ENCODE measurements at places on chromosomes 1 and 21.

DNA sequence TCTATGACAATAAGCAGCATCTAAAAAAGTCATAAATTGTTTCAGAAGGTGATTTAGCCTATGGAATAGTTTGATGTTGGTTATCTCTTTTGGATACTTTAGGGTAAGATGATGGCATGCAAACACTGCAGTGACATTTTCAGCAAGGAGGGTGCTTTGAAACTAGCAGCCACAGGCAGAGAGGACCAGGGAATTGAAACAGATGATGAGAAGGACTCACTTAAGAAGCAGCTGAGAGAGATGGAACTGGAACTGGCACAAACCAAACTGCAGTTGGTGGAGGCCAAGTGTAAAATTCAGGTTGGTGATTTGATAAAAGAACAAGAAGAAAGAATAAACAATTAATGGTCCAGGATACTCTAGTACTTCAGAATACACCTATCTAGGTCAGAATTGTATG, 11.2 kb upstream of the CACYBP start:
- no peak for DNase-seq

DNA sequence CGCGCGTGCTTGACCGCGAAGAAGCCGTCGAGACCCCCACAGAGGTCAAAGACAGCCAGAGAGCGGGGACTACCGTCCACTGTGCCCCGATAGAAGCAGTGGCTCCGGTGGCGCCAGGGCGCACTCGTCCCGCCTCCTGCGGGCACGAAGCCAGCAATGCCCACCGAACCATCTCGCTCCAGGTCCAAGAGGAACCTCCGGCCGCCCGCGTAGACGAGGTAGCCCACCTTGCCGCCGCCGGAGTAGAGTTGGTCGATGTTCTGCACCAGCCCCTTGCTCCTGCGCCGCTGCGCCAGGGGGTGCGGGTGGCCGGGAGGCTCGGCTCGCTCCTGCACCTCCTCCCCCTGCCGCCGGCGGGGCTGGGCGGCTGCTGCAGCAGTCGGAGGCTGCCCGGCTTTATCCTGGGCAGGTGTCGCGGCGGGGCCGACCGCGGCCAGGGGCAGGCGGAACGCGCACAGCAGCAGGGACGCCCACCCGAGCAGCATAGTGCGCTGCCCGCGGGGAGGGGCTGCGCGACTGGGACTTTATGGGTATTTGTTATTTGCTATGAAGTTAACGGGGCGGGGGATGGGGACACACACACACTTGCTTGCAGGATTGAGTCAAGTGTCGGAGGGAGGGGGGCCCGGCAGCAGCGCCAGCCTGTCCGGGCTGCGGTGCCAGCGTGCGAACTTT, 844 bp downstream of the ADAMTS5 start:
- no peak for DNase-seq

DNA sequence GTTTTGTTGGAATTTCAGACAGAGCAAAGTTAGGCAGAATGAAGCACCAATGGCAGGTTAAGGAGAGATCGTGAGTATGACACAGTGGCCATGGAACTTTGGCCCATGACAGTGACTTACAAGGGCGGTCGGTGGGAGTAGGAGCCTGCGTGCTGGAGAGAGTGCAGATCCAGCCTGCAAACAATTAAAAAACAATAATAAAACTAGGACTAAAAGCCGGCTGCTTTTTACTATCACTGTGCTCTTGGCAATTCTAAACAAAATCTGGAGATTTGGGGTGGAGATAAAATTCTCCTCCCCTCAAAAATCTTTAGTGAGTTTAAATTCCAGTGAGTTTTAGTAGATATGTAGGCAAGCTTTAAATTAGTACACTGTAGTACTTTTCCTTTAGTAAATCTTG, 96.9 kb downstream of the DHRS3 start:
- DNase-seq: peak; percentile 56

DNA sequence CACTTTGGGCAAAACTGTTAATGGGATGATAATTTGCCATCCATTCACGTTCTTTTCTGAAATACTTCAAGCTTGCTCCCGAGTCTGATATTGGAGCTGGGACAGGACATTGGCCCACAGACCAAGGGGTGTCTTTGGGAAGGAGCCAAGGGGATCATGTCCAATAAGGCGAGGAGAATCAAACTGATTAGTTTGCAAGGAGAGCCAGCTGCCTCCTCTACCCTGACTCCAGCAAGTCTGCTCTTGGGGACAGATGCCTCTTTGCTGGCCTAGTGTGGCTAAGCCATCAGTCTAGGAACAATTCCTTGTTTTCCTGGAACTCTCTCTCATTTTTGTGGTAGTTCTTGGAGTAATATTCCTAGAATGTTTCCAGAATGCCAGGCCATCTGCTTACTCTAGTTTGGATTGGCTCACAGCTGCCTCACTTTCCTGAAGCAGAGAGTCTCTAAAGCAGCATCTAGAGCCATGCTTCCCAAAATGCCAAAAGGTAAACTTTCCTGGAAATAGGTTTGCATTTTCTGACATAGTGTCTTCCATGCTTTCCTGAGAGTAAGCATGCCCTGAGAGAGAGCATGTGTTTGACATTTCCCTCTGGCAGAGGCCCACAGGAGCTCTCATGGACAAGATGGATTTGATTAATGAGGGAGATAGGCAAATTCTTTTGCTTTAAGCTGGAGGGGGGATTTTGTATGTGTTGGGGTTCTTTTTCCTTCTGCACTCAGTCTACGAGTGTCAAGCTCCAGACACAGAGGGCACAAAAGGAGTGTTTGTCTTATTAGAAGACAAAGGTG, 145.6 kb downstream of the GDAP2 start:
- DNase-seq: no peak

- no peak for DNase-seq
Observed at GRCh38 chr1:21783679-21784603, 992 bp upstream of the USP48 start.

GRCh38 chr1:161473348-161473747, 31.9 kb upstream of the FCGR2A start:
- DNase-seq: no peak

DNA sequence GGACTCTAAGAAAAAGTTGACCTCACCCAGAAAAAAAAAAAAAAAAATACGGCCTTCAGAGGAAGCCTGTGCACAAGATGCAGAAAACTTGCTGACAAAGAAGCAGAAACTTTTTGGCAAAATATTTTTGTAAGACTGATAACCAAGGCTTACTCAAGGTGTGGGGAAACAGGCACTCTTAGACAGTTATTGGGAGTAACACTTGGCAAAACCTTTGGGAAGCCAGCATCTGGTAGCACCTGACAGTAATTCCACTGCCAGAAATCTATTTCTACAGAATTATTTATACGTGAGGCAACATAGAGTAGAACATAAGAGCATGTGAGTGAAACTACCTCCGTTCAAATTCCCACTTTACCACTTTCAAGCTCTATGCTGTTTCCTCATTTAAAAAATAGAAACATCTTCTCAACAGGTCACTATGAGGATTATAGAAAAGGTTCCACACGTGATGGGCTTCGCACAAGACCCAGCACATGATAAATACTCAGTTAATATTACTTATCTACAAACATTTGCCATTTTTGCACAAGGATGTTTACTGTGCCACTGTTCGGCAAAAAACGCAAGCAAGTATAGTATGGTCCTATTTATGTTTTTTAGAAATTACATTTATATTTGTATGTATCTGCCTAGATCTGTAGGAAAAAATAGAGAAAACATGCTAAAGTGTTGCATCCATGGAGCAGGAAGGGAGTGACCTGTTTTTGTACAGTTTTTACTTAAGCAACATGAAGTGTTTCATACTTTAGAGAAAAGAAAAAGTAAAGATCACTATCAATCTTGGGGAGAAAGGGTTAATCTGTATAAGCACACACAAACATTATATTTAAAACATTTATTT, 22.2 kb downstream of the MRPL39 start:
- no peak for DNase-seq

DNA sequence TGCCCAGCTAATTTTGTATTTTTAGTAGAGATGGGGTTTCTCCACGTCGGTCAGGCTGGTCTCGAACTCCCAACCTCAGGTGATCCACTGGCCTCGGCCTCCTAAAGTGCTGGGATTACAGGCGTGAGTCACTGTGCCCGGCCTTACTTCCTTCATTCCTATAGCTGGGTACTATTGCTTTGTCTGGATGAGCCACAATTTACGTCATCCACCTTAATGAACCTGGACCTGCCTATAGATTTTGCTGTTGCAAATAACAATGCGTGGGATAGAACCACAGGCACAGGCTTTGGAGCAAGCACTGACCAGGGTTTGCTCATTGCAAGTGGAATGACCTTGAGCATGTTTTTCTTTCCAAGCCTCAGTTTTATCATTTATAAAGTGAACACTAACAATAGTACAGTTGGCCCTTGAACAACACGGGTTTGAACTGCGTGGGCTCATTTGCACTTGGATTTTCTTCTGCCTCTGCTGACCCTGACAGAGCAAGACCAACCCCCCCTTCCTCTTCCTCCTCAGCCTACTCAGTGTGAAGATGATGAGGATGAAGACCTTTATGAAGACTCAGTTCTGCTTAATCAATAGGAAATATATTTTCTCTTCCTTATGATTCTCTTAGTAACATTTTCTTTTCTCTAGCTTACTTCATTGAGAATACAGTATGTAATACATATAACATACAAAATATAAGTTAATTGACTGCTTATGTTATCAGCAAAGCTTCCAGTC, 33.3 kb upstream of the BECN2 start:
- no peak for DNase-seq

DNA sequence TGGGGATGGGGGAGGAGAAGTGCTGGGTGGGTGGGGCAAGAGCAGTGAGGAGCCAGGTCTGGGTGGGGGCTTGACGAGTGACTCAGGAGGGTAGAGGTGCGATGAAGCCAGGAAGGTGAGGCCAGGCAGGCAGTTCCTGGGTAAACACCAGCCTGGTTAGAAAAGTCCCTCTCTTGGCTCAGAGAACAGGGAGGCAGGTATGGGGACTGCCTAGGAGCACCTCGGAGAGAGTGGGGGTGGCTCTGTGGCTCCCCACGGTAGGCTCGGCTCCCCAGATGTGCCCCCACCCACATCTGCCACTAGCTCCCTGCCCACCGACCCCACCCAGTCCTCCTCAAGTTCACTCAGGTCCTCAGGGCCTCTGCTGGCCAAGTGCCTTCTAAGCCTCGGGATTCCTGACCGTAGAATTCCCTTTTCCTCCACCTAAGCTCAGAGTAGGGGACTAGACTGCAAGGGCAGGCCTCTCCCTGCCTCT, 1.2 kb downstream of the HSPG2 start:
- DNase-seq: no peak

DNA sequence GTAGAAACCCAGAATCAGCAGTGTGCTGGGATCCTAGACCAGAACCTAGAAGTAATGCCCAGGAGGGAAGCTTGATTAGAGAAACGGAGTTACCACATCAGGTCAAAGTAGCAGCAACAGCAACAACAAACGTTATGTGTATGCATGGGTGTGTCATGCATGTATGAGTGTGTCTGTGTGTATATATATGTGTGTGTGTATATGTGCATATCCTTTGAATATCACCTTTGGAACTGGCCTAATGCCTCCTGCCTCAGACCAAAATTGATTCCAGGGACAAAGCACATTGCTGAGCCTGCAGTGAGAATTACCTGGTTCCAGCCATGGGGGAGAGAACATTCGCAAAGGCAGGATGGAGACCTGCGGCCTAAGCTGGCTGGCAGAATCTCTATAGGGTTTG, 55.9 kb downstream of the MAP10 start:
- DNase-seq: no peak

GRCh38 chr1:36099681-36100341, 11.1 kb downstream of the ADPRS start:
- no peak for DNase-seq

- DNase-seq: no peak
Observed at GRCh38 chr21:42503711-42504110, 7.7 kb upstream of the RSPH1 start.

DNA sequence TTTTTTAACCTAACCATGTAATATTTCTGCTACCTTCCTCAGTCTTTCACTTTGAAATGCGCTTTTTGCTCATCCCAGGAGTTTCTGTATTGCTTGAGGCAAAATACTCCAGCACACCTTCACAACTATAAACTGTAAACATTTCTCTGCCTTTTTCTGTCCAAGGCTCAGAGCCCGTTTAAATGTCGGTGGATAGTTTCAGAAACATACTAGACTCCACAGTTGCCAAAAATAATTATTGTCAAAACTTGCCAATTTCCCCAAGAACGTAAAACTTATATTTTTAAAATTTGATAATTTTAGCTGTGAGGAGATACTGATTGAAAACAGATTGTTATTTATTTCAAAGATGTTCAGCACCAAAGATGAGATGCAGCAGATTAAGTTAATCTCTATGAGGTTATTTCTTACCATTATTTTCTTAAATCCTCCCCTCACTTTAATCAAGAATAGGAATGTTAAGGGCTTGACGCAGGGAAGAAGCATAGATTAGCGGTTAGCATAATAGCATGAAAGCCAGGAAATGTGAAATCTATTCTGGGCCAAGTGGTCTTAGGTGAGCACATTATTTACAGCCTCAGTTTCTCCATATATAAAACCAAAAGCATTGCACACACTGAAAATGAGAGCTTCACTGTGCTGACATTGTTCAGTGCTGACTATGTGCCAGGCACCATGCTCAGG, 91.5 kb upstream of the ESRRG start:
- DNase-seq: no peak

DNA sequence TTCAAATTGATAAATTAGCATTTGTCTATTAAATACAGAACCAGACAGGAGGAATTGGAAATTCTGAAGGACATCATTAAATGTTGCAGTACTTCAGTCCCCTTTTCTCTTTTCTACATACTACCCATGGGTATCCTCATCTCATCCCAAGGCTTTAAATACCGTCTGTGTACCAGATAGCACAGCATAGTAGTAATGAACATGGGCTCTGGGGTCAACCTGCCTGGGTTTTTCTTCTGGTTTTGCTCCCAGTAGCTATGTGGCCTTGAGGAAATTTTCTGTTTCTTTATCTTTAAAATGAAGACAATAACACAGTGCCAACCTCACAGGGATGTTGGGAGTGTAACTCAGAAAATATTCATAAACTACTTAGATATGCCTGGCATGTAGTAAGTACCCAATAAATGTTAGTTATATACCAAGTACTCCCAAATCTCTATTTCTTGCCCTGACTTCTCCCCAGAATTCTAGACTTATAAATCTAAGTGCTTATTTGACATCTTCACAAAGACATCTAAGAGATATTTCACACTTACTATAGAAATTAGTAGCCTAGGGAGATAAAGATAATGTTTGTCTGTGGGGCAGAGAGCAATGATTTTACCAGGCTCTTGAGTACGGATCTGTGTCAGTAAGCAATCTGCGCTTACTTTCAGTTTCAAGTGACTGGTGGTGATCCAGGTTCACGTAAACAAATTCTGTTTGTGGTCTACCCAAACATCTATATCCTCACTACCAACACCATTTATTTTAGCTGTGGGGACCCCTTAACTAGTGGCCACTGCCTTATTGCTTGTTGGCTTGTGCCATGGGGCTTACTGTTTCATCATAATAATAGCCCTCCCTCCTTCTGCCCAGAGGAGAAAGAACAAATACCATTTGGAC, 37.3 kb downstream of the VANGL2 start:
- DNase-seq: no peak

Data from GM04504 (cell line).